Sigmoid colon (tissue), 7 donors: ENCODE measurements at places on chromosomes 16 and 17. TPM values are rescaled to one million over a fixed set of nuclear protein-coding genes. Genes with fewer than 3 reads are reported as not detected.
A peak's percentile ranks its signal among the peaks of the same experiment; 100 is the strongest.

- H3K27me3 ChIP-seq: no peaks in the 10 kb centered on the region
- no peaks in the 10 kb centered on the region for H3K4me1 ChIP-seq
- H3K4me3 ChIP-seq: no peak overlapping the region
- no peak for DNase-seq
Observed at GRCh38 chr17:50803676-50804075, 31.7 kb upstream of the WFIKKN2 start.

GRCh38 chr16:4179020-4179419 is 62.8 kb upstream of the ADCY9 start:
- H3K36me3 ChIP-seq: no peaks in the 10 kb centered on the region
- no peak for DNase-seq
- H3K4me1 ChIP-seq: peaks cover under 1% of the 10 kb centered on the region
- H3K4me3 ChIP-seq: no peak overlapping the region

The ASPHD1 gene
- 2.2 TPM for total RNA-seq

GRCh38 chr16:31874366-31875111 is 932 bp downstream of the ZNF267 start:
- H3K27me3 ChIP-seq: no peaks in the 10 kb centered on the region
- DNase-seq: no peak
- H3K27ac ChIP-seq: peak overlapping the region; percentile 97
- peaks cover 46% of the 10 kb centered on the region for H3K4me1 ChIP-seq
- H3K4me3 ChIP-seq: peak overlapping the region; percentile 97

GRCh38 chr16:27430923-27431484 is 29.0 kb downstream of the IL21R start:
- no peak overlapping the region for H3K27ac ChIP-seq
- H3K4me1 ChIP-seq: no peaks in the 10 kb centered on the region
- H3K27me3 ChIP-seq: peaks cover 33% of the 10 kb centered on the region
- no peak overlapping the region for H3K4me3 ChIP-seq
- peak; percentile 29 for DNase-seq

DNA sequence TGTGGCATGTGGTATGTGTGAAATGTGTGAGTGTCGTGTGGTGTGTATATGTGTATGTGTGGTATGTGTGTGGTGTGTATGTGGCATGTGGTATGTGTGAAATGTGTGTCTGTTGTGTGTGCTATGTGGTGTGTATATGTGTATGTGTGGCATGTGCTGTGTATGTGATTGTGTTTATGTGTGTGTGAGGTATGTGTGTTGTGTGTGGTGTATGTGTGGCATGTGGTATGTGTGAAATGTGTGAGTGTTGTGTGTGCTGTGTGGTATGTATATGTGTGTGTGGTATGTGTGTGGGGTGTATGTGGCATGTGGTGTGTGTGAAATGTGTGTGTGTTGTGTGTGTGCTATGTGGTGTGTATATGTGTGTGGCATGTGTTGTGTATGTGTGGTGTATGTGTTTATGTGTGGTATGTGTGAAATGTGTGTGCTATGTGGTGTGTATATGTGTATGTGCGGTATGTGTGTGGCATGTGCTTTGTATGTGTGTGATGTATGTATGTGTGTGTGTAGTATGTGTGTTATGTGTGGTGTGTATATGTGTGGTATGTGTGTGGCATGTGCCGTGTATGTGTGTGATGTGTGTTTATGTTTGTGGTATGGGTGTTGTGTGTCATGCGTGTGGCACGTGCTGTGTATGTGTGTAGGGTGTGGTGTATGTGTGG is 9.6 kb upstream of the ZCCHC14 start:
- no peaks in the 10 kb centered on the region for H3K36me3 ChIP-seq
- DNase-seq: no peak
- no peaks in the 10 kb centered on the region for H3K27me3 ChIP-seq
- no peak overlapping the region for H3K27ac ChIP-seq
- no peaks in the 10 kb centered on the region for H3K4me1 ChIP-seq
- no peak overlapping the region for H3K4me3 ChIP-seq

- no peaks in the 10 kb centered on the region for H3K27me3 ChIP-seq
- no peaks in the 10 kb centered on the region for H3K36me3 ChIP-seq
- DNase-seq: peak; percentile 88
- no peaks in the 10 kb centered on the region for H3K4me1 ChIP-seq
Observed at GRCh38 chr16:10385725-10386516, at the start of gene ATF7IP2. TSS of gene ATF7IP2 (plus strand) at chr16:10386061. CDS start at chr16:10430621, 44,560 bp downstream.

The CRK gene
- total RNA-seq: 88.7 TPM

DNA sequence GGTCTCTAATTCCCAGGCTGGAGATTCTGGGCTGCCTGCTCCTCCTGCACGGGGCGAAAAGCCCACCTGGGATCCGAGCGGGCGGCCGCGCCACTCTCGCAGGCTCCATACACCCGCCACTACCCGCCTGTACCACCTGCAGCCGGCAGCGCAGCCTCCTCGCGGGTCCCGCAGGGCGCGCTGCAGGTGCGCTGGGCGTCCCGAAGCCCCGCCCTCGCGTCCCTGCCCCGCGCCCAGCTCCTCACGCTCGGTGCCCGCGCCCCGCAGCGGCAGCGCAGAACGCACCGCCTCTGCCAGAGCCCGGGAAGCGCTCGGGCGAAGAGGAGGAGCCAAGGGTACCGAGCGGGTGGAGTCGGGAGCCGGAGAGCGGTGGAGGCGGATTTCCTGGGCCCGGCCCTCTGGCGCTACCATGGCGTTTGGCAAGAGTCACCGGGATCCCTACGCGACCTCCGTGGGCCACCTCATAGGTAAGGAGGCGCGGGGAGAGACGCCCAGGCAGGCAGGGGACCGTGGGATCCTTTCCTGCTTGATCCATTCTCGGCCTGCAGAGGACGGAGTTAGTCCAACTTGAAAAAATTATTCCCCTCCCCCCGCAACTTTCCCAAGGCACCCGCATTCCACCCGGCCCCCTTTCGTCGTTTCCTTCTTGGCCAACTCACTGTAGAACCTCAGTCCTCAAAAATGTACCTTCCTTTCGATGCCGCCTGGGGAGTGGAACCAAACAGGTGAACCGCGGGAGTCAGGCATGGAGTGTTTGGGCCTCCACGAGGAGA is at the start of gene TOM1L1:
Gene TOM1L1 (plus strand): TSS at position 396 of the 773 bp plus-strand sequence. CDS start 14 bp downstream, at position 410.
- no peaks in the 10 kb centered on the region for H3K36me3 ChIP-seq
- DNase-seq: peak; percentile 77
- H3K4me3 ChIP-seq: peak within 1 kb of the TSS; percentile 63

DNA sequence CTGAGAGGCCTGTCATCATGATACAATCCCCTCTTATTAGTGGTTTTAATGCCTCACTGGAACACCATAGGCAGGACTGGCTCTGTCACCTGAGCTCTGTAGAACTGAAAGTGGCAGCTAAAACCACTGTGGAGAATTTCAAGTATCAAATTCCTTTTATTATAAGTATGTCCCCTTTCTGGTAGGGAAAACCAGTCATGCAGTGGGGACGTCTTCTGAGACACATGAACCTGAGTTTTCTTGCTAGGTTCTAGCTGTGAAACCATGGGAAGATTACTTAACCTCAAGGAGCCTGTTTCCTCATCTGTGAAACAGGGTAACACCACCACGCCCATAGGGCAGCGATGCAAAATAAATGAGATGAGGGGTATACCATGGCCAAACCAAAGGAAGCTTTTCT is 4.7 kb downstream of the VAC14 start:
- peaks cover 20% of the 10 kb centered on the region for H3K4me1 ChIP-seq
- H3K27me3 ChIP-seq: no peaks in the 10 kb centered on the region
- no peak for DNase-seq
- no peak overlapping the region for H3K4me3 ChIP-seq
- no peak overlapping the region for H3K27ac ChIP-seq
- no peaks in the 10 kb centered on the region for H3K36me3 ChIP-seq

DNA sequence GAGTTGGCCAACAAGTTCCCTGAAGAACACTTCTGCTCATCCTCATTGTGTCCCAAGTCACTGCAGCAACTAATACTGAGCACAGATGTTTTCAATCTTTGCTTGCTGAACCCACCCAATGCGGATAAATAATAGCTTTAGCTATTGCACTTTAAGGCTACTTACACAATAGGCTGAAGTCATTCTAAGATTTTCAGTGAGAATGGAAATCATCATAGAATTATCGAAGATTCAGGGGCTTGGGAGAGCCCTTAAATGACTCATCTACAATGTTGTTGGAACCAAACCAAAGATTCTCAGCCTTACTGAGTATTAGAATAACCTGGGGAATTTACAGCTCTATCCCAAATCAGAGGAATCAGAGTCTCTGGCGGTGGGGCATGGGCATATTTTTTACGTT is 51.2 kb downstream of the SYCE1L start:
- no peak overlapping the region for H3K27ac ChIP-seq
- H3K27me3 ChIP-seq: no peaks in the 10 kb centered on the region
- H3K36me3 ChIP-seq: no peaks in the 10 kb centered on the region
- no peak for DNase-seq
- no peaks in the 10 kb centered on the region for H3K4me1 ChIP-seq

DNA sequence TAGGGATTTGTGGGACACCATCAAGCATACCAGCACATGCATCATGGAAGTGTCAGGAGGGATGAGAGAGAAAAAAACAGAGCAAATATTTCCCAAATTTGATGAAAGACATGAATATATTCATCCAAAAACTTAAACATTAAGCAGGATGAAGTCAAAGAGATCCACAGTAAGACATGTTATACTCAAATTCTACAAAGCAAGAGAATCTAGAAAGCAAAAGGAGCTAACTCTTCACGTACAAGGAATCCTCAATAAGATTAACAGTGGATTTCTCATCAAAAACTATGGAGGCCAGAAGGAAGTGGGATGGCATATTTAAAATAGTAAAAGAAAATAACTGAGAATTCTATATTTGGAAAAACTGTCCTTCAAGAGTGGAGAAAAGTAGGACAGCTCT is 374.8 kb downstream of the ZFHX3 start:
- H3K4me3 ChIP-seq: no peak overlapping the region
- H3K27me3 ChIP-seq: no peaks in the 10 kb centered on the region

DNA sequence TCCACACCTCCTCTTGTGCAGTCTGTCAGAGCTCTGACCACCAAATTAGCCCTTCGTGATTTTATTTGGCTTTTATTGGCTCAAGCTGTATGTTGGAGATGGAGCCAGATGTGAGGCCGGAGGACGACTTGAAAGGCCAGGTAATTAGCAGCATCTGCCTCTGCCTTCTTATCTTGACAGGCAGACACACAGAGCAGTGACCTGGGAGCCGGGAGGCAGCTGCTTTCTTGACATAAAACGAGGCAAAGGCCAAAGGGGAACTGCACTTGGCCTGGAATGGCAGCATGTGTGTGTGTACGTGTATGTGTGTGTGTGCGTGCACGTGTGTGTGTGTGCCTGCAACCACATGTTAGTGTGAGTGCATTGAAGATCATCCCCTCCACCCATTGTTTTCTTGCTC is 56.9 kb upstream of the BRD7 start:
- H3K27me3 ChIP-seq: no peaks in the 10 kb centered on the region
- no peak overlapping the region for H3K27ac ChIP-seq
- no peak for DNase-seq
- H3K4me3 ChIP-seq: no peak overlapping the region
- no peaks in the 10 kb centered on the region for H3K4me1 ChIP-seq

DNA sequence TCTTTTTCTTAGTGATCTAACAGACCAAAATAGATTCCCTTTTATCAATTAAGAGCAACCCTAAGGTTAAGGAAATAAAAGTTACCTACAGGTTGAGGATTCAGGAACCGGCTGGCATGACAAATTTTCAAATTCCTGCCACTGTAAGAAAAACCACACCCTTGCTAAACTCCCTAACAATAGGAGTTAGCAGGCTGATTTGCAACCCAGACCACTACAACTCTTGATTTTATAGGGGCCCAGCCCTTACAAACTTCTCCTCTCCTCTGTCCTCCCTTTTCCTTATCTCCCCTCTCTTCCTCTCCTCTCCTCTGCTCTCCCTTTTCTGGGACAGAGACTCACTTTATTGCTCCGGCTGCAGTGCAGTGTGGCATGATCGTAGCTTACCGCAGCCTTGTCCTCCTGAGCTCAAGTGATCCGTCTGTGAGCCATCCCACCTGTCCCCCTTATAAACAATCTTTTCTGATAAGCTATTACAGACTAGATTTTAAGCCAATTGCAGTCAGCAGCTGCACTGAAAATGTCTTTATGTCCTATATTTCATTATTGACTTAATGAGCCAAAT is 418.9 kb downstream of the CDH8 start:
- no peaks in the 10 kb centered on the region for H3K36me3 ChIP-seq
- no peak overlapping the region for H3K27ac ChIP-seq
- no peak overlapping the region for H3K4me3 ChIP-seq

GRCh38 chr16:1773703-1774447 is 941 bp upstream of the MRPS34 start:
- no peaks in the 10 kb centered on the region for H3K27me3 ChIP-seq
- peak overlapping the region; percentile 93 for H3K4me3 ChIP-seq
- peak overlapping the region; percentile 96 for H3K27ac ChIP-seq

DNA sequence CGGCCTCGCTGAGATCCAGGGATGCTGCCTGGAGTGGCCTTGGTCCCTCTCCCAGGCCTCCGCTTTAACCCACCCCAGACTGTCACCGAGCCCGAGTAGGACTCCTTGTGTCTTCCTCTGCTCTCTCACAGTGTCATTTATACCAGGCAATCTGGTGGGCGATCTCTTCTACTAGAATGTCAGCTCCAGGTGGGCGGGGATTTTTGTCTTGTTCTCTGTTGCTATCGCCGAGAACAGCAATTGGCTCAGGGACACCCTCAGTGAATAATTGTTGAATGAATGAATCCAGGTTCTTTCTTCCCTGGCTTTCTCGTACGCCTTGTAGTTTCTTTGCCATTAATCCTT is 591 bp downstream of the DHX38 start:
- peaks cover 38% of the 10 kb centered on the region for H3K4me1 ChIP-seq
- peak overlapping the region; percentile 91 for H3K27ac ChIP-seq
- H3K36me3 ChIP-seq: peaks cover 48% of the 10 kb centered on the region
- H3K27me3 ChIP-seq: no peaks in the 10 kb centered on the region
- no peak for DNase-seq

DNA sequence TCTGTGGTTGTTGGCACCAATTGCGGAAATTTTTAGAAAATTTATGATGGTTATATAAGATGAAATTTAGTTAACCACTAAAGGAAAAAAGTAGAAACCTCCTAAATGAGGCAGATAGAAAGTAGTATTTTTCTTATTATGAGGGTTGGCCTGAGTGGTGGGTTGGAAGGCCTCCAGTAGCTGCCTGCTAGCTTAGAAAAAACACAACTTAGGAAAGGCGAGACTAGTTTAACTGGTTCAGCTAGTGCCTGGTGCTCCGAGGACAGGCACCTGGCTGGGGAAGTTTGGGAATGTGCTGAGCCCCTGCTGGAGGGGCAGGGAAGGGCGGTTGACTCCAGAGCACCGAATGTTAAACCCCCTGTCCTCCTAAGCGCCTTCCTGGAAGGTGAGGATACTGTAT is 19.9 kb downstream of the LDHD start:
- no peaks in the 10 kb centered on the region for H3K36me3 ChIP-seq
- no peaks in the 10 kb centered on the region for H3K27me3 ChIP-seq
- no peak overlapping the region for H3K4me3 ChIP-seq

DNA sequence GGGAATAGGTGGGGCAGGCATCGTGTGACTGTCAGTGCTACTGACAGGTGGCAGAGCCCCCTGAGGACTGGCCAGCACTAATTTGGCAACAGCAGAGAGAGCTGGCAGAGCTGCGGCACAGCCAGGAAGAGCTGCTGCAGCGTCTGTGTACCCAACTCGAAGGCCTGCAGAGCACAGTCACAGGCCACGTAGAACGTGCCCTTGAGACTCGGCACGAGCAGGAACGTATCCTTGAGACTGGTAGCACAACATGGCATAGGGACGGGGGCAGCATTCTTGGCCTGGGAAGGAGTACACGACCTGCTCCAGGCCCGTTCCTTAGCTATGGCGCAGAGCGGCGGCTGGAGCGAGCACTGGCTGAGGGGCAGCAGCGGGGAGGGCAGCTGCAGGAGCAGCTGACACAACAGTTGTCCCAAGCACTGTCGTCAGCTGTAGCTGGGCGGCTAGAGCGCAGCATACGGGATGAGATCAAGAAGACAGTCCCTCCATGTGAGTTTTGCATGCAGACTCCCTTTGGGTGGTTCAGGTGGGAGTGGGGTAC is 3.0 kb upstream of the NRN1L start:
- H3K4me1 ChIP-seq: peaks cover 12% of the 10 kb centered on the region
- H3K36me3 ChIP-seq: peaks cover 70% of the 10 kb centered on the region
- DNase-seq: no peak
- H3K4me3 ChIP-seq: no peak overlapping the region
- no peak overlapping the region for H3K27ac ChIP-seq
